ENCODE measurements at places on chromosomes 1 and 21.

GRCh38 chr1:5632224-5632623 is 360.0 kb downstream of the NPHP4 start:
- DNase-seq: no peak

DNA sequence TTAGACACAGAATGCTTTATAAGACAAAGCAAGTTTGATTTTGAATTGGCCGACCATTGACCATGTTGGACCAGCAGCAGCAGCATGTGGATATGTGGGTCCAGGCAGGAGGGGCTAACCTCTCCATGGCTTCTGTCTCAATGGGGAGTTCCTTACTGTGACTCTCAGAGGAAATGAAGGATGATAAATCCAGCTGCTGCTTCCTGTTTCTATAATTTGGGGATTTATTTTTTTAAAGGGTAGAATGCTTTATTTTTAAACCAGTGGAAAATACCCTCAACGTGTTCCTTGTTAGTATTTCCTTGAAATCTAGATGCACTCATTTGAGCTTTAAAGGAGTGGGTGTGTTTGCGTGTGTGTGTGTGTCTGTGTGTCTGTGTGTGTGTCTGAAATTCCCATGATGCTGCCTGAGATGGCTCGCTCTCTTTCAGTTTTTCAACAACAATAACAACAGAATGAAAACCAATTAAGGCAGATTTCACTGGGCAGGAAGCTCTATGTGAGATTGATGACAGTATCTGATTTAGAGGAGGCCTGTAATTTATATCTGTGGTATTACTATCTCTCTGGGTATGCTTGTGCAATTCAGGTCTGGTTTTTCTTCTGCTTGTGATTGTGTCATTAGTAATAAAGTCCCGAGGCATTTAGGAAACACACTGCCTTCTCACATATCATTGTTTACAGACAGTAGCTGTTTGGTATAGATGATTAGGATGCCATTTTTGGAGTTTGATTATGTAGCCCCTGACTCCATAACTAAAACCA is 86.1 kb upstream of the ZNF326 start:
- DNase-seq: no peak

DNA sequence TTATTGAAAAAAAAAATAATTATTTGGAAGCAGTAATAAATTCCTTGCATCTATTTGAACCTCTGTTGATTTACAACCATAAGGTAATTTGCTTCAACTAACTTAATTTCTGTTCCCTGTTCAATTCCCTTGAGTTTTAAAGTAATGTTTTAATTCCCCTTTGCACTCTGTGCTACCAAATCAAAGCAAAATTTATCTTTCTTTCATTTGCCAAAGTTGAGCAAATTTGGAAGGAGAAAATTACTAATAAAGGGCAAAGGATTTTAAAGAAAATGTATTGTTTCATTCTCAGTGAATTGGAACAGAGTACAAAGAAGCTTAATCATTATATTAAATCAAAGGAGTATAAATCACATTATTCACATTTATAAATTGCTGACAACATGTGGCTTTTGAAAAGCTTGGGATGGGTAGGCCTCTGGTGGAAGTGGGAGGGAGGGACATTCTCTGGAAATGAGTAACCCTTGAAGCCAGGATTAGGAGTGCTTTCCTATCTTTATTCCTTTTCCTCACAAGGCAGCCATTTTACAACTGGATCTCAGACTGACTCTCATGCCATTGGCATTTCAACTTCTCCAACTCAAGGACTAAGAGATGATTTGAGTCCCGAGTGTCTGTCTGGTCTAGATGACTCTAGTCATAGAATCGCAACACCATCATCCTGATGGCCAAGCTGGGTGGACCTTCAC is 331.6 kb upstream of the DUSP10 start:
- DNase-seq: no peak

DNA sequence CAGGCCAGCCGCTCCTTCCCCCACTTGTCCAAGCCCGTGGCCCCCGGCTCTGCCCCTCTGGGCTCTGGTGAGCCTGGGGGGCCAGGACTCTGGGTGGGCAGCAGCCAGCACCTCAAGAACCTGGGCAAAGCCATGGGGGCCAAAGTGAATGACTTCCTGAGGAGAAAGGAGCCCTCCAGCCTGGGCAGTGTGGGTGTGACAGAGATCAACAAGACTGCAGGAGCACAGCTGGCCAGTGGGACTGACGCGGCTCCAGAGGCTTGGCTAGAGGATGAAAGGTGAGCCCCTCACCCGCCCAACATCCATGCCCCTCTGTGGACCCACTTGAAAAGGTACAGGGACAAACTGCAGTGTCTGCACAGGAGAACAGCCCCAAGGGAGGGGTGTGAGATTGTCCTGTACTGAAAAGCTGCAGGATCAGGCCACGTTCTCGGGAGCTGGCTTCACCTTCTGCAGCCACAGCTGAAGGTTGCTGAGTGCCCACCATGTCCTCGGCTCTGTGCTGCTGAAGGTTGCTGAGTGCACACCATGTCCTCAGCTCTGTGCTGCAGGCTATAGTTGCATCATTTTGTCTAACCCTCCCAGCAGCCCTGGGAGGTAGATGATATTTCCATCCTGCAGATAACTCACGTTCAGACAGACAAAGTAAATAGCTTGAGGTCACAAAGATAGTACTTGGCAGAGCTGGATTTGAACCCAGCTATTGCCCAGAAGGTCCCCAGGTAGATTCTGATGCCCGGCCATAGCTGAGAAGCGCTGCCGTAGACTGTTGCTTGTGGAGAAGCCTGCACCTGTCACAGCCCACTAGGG is 618 bp downstream of the C1orf226 start:
- DNase-seq: no peak

GRCh38 chr21:41865002-41865777 is 14.0 kb downstream of the PRDM15 start:
- no peak for DNase-seq

DNA sequence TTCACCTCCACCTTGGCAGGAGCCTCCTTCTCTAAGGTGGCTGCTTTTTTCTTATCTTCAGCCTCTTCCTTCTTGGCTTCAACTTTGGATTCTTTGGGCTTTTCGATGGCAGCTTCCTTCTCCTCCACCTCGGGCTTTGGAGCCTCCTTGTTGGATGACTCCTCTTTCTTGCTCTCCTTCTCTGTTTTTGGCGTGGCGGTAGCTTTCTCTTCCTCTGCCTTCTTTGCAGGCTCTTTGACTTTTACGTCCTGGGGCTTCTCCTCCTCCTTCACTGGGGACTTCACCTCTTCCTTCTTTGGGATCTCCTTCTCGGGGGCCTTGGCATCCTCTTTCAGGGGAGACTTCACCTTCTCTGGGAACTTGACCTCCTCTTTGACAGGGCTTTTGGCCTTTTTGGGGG is 13.9 kb upstream of the CD2 start:
- no peak for DNase-seq

DNA sequence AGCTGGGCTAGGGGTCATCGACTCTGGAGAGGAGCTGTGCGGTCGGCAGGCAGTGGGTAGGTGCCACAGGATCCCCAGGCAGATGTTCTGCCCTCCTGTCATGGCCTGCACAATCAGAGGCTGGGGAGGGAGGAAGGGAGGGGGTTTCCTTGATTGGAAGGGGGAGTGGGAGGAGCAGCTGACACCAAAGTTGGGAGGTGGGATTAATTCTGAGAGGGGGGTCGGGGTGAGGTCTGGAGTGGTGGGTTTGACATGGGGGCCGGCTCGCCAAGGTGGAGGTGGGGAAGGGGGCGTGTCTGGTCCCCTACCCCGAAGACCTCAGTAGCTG is 651 bp upstream of the HPCA start:
- no peak for DNase-seq

GRCh38 chr1:245800901-245801605 is 646.3 kb downstream of the KIF26B start:
- DNase-seq: no peak

DNA sequence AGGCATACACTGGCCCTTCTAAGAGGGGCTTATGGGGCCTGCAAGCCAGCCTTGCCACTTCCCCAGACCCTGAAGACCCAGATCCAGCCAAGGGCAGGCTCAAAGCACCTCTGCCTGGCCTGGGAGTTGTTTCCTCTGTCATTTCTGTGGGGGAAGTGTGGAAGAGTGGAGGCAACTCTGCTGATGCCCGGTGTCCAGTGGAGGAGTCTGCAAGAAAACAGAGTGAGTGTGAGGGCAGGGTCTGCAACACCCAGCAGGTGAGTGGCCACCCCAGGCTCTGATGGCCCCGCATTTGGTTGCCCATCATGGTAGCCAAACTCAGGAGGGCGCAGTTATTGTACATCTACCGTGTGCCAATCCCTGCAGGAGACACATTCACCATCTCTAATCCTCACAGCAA is 8.4 kb downstream of the CLEC20A start:
- DNase-seq: no peak

Measured in renal pelvis (tissue), 12 donors.